Activated CD4-positive, alpha-beta memory T cell treated with anti-CD3 and anti-CD28 coated beads for 36 hours (primary cell): ENCODE measurements at places on chromosomes 12 and 14. TPM values are rescaled to one million over a fixed set of nuclear protein-coding genes. Genes with fewer than 3 reads are reported as not detected.

OTX2 gene
- total RNA-seq: not detected

LUM gene
- total RNA-seq: not detected

NANOG gene
- not detected for total RNA-seq

ATL1 gene
- 0.58 TPM for total RNA-seq

HVCN1 gene
- 4.1 TPM for total RNA-seq

SLC25A21 gene
- not detected for total RNA-seq

CALM1 gene
- total RNA-seq: 733 TPM

DACT1 gene
- total RNA-seq: 4.7 TPM

KRT80 gene
- not detected for total RNA-seq

DNA sequence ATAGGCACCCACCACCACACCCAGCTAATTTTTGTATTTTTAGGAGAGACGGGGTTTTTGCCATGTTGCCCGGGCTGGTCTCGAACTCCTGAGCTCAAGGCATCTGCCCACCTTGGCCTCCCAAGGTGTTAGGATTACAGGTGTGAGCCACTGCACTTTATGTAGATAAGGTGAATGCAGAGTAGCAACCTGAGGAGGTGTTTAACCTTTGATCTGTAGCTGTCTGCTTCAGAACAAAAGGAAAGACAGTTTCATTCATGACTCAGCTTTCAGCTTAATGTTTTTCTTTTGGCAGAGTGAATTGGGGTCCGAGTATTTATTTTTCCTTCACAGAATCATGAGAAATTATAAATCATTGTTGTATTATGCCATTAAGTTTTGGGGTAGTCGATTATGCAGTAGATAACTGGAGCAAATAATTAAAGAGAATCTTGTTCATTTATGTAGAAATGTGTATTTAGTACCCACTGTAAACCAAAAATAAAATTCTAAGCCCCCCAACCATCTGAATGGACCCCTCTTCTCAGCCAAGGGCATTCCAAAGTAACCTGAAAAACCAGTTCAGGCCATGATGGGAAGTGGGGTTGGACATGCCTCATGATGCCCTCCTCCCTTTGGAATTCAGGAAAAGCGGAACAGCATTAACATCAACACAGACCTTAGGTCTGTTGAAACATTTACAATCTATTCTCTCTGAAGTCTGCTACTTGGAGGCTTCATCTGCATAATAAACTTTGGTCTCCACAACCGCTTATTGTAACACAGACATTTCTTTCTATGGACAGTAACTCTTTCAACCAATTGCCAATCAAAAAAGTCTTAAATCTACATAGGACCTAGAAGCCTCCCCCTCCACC, 10.7 kb upstream of the STX2 start:
- no peaks in the 10 kb centered on the region for H3K36me3 ChIP-seq
- H3K4me3 ChIP-seq: no peak overlapping the region
- no peaks in the 10 kb centered on the region for H3K27me3 ChIP-seq

GRCh38 chr14:95835121-95835730, 41.4 kb upstream of the TUNAR start:
- H3K4me1 ChIP-seq: peaks cover 5% of the 10 kb centered on the region
- H3K4me3 ChIP-seq: no peak overlapping the region
- H3K27ac ChIP-seq: no peak overlapping the region
- DNase-seq: peak; percentile 54
- H3K27me3 ChIP-seq: peaks cover 16% of the 10 kb centered on the region

DNA sequence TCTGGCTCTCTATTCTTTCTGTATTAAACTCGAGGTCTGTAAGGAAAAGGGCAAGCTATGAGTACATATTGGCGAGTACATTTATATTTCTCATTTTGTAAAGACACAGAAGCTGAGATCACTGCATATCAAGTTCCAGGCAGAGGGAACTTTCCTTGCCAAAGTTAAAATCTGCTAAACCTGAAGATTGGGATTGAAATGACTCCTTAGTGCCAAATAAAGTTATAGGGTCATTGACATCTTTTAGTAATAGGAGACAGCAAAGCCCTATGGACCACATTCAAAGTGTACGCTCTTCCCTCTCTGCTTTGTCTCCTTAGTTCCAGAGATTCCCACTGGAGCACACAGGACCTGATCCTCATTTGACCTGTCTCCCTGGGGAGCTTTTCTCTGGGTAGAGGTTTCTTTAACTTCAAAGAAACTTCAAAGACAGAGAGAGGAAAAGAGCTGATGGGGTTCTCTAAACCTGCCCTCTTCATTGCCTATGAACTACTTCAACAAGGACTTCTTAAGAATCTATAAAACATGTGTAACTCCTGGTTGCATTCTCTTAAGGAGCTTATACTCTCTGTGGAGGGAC, 42.6 kb upstream of the PTPRR start:
- H3K36me3 ChIP-seq: no peaks in the 10 kb centered on the region
- H3K27me3 ChIP-seq: no peaks in the 10 kb centered on the region
- DNase-seq: no peak
- no peak overlapping the region for H3K4me3 ChIP-seq
- no peak overlapping the region for H3K27ac ChIP-seq
- no peaks in the 10 kb centered on the region for H3K4me1 ChIP-seq

- peaks cover 18% of the 10 kb centered on the region for H3K4me1 ChIP-seq
- H3K36me3 ChIP-seq: peaks cover 8% of the 10 kb centered on the region
- no peaks in the 10 kb centered on the region for H3K27me3 ChIP-seq
Measured at GRCh38 chr14:50666772-50667683, 1.1 kb downstream of the SAV1 start.

DNA sequence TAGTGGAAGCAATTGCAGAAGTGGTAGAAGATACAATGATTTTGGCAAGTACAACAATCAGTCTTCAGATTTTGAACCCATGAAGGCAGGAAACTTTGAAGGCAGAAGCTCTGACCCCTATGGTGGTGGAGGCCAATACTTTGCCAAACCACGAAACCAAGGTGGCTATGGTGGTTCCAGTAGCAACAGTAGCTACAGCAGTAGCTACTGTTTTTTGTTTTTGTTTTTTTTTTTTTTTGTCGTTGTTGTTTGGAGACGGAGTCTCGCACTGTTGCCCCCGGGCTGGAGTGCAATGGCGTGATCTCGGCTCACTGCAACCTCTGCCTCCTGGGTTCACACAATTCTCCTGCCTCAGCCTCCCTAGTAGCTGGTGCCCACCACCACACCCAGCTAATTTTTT, 47.4 kb downstream of the IFNG-AS1 start:
- H3K4me1 ChIP-seq: peaks cover 54% of the 10 kb centered on the region
- H3K36me3 ChIP-seq: no peaks in the 10 kb centered on the region
- no peaks in the 10 kb centered on the region for H3K27me3 ChIP-seq
- no peak overlapping the region for H3K4me3 ChIP-seq
- DNase-seq: no peak

DNA sequence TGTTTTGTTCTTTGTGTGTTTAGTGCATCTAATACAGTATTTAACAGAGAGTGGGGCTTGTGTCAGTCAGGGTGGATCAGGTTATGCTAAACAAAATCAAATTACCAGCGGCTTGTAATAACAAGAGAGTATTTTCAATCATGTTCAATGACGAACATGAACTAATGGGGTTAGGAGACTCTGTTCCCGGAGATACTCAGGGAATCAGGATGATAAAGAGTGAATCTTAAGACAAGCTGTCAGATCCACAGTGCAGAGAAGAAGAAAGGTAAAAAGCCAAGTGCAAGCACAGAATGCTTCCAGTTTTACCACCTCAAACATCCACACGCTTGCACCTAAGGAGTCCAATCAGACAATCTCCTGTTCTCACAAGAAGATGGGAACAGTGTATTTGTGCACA, 1331.5 kb upstream of the TMEM132C start:
- H3K4me1 ChIP-seq: no peaks in the 10 kb centered on the region
- no peak overlapping the region for H3K27ac ChIP-seq
- no peak overlapping the region for H3K4me3 ChIP-seq
- H3K27me3 ChIP-seq: no peaks in the 10 kb centered on the region

DNA sequence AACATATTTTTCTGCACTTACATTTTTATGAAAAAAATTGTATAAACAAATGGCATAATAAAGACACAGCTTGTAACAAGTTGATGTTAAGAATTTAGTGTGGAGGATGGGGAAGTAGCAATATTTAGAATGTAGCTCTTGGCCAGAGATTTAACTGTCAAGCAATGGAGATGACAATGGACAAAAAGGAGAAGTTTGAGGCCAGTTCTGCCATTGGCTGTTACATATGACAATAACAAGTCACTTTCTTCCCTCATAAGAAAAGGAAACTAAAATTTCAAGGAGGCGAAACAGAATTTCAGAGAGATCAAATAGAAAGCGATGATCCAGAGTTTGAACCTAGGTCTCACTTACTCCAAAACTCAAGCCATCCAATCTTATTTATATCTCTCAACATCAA, 122.8 kb upstream of the CCDC175 start:
- H3K27ac ChIP-seq: no peak overlapping the region
- no peak overlapping the region for H3K4me3 ChIP-seq
- DNase-seq: no peak

DNA sequence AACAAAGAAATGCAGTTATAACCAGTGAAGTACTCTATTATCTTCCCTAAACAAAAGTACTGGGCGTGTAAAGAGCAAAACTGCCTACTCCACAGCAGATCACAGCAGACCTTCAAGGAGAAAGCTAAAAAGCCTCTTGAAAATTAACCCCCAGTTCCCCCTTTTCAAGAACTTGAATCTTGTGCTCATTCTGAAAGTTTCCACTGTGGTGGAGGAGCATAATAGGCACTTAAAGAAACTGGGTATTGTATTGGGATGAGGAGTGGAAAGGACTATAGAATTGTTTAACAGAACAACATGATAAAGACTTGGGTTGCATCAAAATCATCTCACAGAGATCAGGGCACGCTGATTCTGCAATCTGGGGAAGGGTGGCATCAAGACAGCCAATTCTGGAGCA, 51.1 kb downstream of the SLC25A47 start:
- H3K27ac ChIP-seq: peak overlapping the region; percentile 100
- H3K4me1 ChIP-seq: peaks cover 63% of the 10 kb centered on the region
- no peak for DNase-seq
- peaks cover 56% of the 10 kb centered on the region for H3K36me3 ChIP-seq

- no peaks in the 10 kb centered on the region for H3K36me3 ChIP-seq
- H3K27ac ChIP-seq: no peak overlapping the region
- peaks cover 3% of the 10 kb centered on the region for H3K27me3 ChIP-seq
- no peak overlapping the region for H3K4me3 ChIP-seq
- no peaks in the 10 kb centered on the region for H3K4me1 ChIP-seq
Measured at GRCh38 chr12:71465796-71466195, 26.2 kb downstream of the LGR5 start.

DNA sequence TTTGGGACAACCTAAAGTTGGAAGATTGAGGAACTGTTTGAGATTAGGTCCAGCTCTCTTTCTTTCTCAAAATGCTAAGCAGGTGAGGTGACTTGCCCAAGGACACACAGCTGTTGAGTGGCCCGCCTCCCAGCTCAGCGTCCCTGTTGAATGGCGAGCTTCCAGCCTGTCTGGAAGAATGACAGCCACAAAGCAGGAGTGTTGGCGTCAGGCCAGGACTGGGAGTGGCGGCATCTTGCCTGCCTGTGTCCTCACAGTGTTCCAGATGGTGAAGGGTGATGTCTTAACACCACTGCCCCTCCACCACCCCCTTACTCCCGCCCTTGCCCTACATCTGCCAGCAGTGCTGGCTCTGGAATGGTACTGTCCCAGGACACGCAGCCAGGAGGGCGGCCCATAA, 4.4 kb upstream of the CEBPE start:
- DNase-seq: no peak
- no peaks in the 10 kb centered on the region for H3K36me3 ChIP-seq
- H3K4me3 ChIP-seq: no peak overlapping the region

- H3K27me3 ChIP-seq: peaks cover 20% of the 10 kb centered on the region
- H3K36me3 ChIP-seq: no peaks in the 10 kb centered on the region
- H3K4me3 ChIP-seq: no peak overlapping the region
- peaks cover 7% of the 10 kb centered on the region for H3K4me1 ChIP-seq
- no peak for DNase-seq
- H3K27ac ChIP-seq: no peak overlapping the region
Measured at GRCh38 chr12:28086521-28087155, 103.6 kb upstream of the CCDC91 start.

DNA sequence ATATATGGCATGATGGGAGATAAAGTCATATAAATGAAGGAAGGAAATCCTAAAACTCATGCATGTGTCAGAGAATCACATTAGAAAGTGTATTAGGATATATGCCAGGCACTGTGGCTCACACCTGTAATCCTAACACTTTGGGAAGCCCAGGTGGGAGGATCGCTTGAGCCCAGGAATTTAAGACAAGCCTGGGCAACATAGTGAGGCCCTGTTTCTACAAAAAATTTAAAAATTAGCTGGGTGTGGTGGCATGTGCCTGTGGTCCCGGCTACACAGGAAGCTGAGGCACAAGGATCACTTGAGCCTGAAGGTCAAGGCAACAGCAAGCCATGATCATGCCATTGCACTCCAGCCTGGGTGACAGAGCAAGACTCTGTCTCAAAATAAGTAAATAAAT, 130.3 kb upstream of the ARID2 start:
- DNase-seq: no peak
- H3K4me3 ChIP-seq: no peak overlapping the region
- H3K27me3 ChIP-seq: peaks cover 1% of the 10 kb centered on the region
- H3K36me3 ChIP-seq: no peaks in the 10 kb centered on the region

- H3K4me3 ChIP-seq: no peak overlapping the region
- H3K4me1 ChIP-seq: no peaks in the 10 kb centered on the region
- no peak for DNase-seq
- H3K27me3 ChIP-seq: no peaks in the 10 kb centered on the region
- H3K36me3 ChIP-seq: no peaks in the 10 kb centered on the region
Measured at GRCh38 chr12:80698847-80699542, 8.4 kb upstream of the MYF6 start.

- no peak for DNase-seq
- H3K27ac ChIP-seq: no peak overlapping the region
- no peaks in the 10 kb centered on the region for H3K27me3 ChIP-seq
- H3K4me3 ChIP-seq: no peak overlapping the region
Measured at GRCh38 chr14:68667313-68667791, 125.5 kb downstream of the ZFP36L1 start.

- H3K4me3 ChIP-seq: no peak overlapping the region
- no peaks in the 10 kb centered on the region for H3K4me1 ChIP-seq
- DNase-seq: no peak
Measured at GRCh38 chr14:57080691-57081090, 188.0 kb downstream of the EXOC5 start.

- no peaks in the 10 kb centered on the region for H3K4me1 ChIP-seq
- H3K27ac ChIP-seq: no peak overlapping the region
- no peak for DNase-seq
Measured at GRCh38 chr12:52735106-52735505, 31.8 kb upstream of the KRT77 start.

GRCh38 chr12:82835217-82835616, 148.5 kb downstream of the TMTC2 start:
- H3K27me3 ChIP-seq: no peaks in the 10 kb centered on the region
- DNase-seq: no peak
- H3K36me3 ChIP-seq: no peaks in the 10 kb centered on the region
- no peak overlapping the region for H3K4me3 ChIP-seq
